ENCODE measurements at places on chromosomes 11 and 22.

DNA sequence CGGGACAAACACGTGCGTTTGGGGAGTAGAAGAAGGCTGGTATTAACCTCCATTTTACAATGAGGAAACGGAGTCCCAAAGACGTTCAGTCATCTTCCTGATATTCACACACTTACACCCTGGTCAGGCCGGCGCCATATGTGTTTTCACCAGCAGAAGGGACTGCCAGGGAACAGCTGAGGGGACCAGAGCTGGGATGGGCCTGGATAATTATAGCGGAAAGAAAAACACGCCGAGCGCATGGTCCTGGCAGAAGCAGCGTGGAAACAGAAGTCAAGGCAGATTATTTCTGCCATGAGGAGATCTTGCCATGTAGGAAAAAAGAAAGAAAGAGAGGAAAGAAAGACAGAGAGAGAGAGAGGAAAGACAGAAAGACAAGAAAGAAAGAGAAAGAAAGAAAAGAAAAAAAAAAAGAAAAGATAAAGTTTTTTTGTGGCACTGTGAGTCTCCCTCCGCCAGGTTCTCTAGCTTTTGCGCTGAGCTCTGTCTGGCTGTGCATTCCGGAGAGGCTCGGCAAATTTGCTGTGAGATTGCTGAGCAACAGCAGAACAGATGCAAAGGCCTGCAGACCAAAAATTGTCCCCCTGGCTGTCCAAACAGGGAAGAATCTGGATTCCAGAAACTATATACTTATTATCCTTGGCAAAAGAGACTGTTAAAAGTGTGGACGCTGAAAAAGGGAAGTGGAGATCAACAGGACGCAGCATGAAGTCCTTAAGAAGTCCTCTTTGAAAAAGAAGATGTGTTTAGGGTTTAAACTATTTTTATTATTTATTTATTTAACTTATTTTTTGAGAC is 1.3 kb upstream of the UCP2 start:
- no peak for DNase-seq

GRCh38 chr22:27152033-27152432 is 494.6 kb downstream of the MIAT start:
- no peak for DNase-seq

- no peak for DNase-seq
These were observed 6.0 kb downstream of the VSIG2 start for GRCh38 chr11:124745835-124746620.

DNA sequence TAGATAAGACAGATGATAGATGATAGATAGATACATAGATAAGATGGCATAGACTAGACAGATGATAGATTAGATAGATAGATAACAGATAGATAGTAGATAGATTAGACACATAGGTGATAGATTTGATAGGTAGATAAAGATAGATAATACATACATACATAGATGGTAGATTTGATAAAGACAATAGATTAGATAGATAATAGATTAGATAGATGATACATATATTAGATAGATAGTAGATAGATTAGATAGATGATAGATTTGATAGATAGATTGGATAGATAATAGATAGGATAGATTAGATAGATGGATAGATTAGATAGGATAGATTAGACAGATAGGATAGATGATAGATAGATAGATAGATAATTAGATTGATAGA is 327.6 kb downstream of the BRD1 start:
- DNase-seq = no peak

- no peak for DNase-seq
These were observed 32.9 kb downstream of the IFT27 start for GRCh38 chr22:36743011-36743410.

GRCh38 chr22:20240447-20240764 is 27.7 kb downstream of the RTN4R start:
- DNase-seq = no peak

GRCh38 chr11:65932558-65932919 is 12.7 kb upstream of the TSGA10IP start:
- DNase-seq = no peak

DNA sequence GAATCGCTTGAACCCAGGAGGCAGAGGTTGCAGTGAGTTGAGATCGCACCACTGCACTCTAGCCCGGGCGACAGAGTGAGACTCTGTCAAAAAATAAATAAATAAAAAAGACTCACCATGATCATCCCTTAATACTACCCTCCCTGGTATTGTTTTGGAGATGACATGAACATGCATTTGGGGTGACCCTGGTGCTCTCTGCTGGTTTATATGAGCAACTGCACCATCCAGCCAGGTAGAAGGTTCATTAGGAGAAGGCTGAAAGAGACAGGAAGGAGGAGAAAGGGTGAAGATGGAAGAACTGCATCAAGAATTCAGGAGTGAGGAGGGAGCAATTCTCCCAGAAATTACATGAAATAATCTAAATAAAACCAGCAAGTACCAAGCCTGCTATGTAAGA is 37.8 kb downstream of the SLC5A1 start:
- DNase-seq = no peak

GRCh38 chr11:639332-639955 is 2.4 kb downstream of the DRD4 start:
- no peak for DNase-seq

DNA sequence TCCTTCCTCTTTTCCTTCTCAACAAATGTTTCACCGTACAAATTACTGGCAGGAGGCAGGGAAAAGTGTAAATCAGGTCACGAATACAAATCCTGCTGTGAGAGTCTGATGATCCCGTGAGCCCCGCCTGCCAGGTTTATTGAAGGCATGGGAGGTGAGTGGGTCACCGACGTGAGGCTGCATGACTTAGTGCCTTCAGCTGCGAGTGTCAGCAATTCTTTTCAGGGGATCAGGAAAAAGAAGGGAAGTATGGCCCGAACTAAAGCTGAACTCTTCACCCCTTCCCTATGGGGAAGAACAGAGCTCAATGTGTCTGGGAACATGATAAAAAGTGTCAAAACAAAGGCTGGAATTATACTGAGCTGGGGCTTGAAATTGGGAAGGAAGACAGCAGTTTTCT is 166.2 kb downstream of the OPCML start:
- DNase-seq = no peak

DNA sequence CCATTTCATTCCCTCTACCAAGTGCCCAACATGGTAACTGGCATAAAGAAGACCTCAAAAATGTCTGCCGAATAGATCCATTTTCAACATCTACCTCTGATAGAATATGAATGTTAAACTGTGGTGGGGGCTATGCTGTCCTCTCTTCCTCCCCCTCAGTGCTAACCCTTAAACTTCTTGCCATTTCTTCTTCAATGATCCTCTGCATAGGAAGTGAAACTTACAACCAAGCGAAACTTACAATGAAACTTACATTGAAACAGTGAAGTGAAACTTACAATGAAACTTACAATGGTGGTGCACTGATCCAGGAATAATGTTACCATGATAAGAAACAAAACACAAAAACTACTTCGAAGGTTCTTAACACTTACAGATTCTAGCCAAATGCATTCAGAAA is 4.7 kb downstream of the RTCB start:
- no peak for DNase-seq

GRCh38 chr11:130034236-130034635 is 31.6 kb upstream of the PRDM10 start:
- no peak for DNase-seq

DNA sequence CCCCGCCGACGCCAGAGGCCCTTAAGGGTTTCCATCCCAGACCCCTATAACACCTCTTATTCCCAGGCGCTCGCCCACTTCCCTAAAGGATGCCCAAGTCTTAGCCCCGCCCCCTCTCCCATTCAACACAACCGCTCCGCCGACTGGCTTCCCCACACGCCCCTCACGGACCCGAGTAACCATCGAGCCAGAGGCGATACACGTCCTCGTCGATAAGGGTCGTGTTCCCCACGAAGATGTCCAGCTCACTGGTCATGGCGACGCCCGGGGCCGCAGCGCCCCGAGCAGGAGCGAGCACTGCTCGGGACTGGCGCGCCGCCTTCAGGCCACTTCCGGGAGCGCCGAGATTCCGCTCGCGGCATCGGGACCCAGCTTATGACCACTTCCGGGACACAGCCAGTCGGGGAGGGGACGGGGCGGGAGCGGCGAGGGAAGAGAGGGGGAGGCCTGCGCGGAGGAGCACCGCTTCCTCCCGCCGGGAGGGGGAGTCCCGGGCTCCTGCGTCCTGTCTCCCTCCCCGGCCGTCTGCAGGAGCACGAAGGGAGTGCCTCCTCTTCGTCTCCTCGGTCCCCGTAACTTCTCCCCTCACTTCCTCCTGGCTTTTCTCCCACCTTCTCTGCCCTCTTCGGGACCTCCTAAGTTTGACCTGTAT is at the start of gene FIBP:
Gene FIBP, minus strand, starts transcription at position 309 of the 652 bp plus-strand sequence. Its CDS starts 53 bp downstream, at position 256.
- DNase-seq = no peak

- no peak for DNase-seq
These were observed 33.2 kb upstream of the LMO1 start for GRCh38 chr11:8296872-8297271.

DNA sequence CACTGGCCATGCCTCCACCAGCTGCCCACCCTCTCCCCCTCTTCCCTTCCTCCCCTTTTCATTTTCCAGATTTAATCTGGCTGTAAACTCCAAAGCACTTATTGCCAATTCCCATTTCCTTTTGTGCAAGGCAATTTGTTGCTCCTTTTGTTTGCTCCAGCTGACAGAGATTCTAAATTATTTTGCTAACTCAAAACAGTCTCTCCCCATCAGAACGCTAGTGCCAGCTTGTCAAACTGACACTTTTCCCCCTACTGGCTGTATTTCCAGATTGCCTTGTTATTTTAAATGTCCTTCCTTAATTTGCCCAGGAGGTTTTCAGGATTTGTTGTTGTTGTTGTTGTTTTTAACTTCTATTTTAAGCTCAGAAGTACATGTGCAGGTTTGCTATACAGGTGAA is 57.0 kb upstream of the PAK1 start:
- DNase-seq = no peak

DNA sequence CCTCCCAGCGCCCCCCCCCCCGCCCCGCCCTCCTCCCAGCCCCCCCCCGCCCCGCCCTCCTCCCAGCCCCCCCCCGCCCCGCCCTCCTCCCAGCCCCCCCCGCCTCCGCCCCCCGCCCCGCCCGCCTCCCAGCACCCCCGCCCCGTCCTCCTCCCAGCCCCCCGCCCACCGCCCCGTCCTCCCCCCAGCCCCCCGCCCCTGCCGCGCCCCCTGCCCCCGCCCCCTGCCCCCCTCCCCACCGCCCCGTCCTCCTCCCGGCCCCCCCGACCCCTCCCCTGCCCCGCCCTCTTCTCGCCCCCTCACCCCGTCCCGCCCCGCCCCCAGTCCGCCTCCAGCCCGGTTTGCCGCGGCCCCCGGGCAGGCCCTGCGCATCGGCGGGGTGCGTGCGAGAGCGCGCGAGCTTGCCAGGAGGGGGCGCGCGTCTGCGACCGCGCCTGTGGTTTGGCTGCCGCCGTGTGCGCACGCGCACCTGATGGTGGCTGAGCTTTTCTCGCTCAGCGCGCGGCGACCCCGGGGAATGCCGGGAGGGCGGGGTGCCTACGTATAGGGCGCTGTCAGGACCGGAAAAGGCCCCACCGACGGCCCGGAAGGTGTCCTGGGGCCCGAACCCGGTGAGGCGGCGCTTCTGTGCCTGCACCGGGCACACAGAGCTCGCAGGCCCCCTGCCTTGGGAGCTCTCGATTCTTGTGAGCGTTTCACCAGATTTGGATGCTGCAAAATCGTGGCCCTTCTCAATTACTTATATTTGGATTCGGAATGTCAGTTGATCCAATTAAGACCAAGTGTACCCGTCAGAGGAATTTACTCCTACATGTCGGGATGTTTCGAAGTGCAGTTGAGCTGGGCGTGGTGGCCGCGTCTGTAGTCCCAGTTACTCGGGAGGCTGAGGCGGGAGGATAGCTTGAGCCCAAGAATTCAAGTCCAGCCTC is 501 bp upstream of the TTLL12 start:
- peak; percentile 50 for DNase-seq

- DNase-seq = no peak
These were observed 743.5 kb downstream of the BRD1 start for GRCh38 chr22:49084206-49084605.

DNA sequence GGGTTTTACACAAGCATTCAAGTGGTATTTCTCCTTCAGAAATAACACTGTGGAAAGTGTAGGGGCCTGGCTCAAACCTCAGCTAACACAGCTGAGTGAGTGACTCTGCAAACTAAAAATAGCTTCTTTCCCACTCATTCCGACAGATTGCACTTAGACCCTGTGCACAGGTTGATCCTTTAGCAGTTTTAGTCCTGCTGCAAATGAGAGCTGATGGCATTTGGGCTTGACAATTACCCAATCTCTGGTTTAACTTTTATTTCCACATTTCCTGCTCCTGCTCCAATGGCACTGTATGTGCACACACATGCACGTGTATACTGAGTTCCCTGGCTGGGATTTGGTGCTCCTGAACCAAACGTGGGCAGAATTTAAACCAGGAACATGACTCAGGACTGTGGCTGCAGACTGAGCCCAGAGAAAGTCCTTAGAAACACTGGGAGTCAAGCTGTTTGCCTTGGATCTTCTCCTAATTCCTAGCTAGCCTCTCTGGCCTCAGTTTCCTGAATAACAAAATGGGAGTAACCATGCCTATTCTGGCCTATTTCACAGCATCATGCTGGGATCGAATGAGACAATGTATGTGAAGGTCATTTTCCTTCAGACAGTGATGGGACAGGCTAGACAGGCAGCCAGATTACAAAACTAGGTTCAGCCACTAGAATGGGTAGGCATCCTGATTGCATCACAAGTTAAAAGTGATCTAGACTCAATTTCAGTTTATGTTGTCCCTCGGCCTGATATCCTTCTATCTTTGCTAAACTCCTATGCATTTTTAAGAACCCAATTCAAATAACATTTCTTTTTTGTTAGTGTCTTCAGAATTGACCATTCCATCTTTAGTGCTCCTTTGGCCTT is 58.2 kb downstream of the SERGEF start:
- no peak for DNase-seq

DNA sequence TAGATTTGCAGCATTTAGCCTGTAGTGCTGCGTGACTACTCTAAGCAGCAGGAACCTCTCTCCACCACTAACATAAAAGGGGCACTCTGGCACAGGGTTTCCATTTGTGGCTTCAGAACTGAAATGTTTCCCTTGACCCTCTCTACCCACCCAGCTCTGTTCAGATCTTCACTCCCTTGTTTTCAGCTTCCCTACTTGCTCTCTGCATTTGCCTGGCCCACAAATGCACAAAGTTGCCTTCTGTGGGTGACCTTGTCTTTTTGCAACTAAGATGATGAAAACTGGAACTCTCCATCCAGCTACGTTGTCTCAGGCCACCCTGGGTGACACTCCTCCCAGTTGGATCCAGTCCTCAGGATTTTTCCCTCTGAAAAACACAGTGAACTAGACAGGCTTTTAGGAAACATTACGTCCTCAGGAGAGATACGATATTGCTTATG is 19.8 kb upstream of the PSMA1 start:
- no peak for DNase-seq

DNA sequence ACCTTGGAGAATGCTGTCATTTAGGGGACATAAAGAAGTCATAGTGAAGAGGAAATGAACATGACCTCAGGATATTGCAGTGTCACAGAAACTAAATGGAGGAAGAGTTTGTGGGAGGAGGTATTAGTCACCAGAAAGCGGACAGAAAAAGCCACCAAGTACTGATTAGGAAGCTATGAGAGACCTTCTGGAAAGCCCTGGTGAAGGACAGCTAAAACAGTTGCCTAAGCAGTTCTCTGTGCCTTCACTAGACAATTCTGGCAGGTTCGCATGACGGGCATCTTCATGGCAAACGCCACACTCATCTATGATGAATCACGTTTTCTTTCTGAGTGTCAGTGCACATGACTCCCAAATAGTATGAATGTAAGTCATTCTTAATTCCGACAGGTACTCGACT is 325.8 kb downstream of the C11orf87 start:
- DNase-seq = no peak

GRCh38 chr11:37449146-37449545 is 851.1 kb upstream of the RAG2 start:
- no peak for DNase-seq

GRCh38 chr11:11520231-11521015 is 101.4 kb downstream of the GALNT18 start:
- no peak for DNase-seq

- DNase-seq = no peak
These were observed 26.4 kb downstream of the RSPH14 start for GRCh38 chr22:23115369-23115768.

Measured in cortex of kidney (tissue), 1 donor.